BJ (cell line): ENCODE measurements at places on chromosomes 7 and 10. TPM values are rescaled to one million over a fixed set of nuclear protein-coding genes. Genes with fewer than 3 reads are reported as not detected.

DNA sequence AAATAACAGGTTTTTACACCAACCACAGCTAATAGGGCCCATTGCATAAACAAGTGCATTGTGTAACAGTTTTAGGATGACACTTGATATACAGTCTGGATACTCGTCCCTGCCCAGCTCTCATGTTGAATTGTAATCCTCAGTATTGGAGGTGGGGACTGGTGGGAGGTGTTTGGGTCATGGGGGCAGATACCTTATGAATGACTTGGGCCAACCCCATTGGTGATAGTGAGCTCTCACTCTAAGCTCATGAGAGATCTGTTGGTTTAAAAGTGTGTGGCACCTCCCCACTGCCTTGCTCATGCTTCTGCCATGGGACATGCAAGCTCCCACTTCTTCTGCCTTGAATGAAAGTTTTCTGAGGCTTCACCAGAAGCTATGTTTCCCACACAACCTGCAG lies 136.7 kb downstream of the PDE1C start:
- no peak for DNase-seq

GRCh38 chr7:2781636-2782035 lies 62.5 kb downstream of the GNA12 start:
- no peak for DNase-seq

- DNase-seq = no peak
These were observed 35.0 kb downstream of the SRI start for GRCh38 chr7:88184848-88185304.

GRCh38 chr7:95424716-95425115 lies 10.1 kb downstream of the PON2 start:
- DNase-seq = no peak

FGFBP3 gene
- 0.11 and 0.22 TPM in 2 replicates for polyA plus RNA-seq

NPTX2 gene
- polyA plus RNA-seq = 1.5 and 2.4 TPM in 2 replicates

- no peak for DNase-seq
These were observed 322.6 kb downstream of the TFEC start for GRCh38 chr7:115708013-115708341.
